C1 segment of cervical spinal cord (tissue), 14 donors: ENCODE measurements at places on chromosomes 2 and 18.

DNA sequence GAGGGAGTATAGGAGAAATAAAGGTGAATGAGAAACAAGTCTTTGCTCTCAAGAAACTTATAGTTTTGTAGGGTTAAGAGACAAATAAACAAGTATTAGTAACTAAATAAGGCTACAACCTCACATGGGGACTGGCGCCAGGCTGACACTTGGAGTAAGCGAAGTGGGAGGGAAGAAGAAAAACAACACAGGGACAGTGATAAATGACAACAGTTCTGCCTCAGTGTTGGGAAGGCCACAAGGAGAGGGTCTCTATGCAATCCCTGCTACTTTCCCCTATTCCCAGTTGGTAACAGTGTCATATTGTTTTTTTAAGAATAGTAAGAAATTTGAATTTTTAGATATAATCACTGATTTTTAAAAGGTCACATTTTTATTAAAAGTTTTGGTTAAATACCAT is 4.0 kb downstream of the APLF start:
- DNase-seq, result no peak

DNA sequence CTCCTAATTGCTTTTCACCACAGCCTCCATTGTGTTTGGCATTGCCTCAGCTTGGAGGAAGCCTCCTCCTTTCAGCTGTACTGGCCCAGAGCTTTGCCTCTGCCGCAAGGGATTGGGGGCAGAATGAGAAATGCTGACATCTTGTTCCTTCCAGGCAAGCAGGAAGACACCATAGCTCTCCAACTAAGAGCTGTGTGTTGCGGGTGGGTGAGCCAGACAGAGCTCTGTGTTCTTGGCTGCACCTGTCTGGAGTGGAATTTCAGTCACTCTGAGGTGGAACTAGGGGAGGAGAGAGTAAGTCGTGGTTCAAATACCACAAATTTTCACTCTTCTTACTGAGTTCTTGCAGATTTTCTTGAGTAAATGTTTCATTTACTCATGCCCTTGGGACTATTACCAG is 36.6 kb upstream of the KCNF1 start:
- DNase-seq, result no peak

DNA sequence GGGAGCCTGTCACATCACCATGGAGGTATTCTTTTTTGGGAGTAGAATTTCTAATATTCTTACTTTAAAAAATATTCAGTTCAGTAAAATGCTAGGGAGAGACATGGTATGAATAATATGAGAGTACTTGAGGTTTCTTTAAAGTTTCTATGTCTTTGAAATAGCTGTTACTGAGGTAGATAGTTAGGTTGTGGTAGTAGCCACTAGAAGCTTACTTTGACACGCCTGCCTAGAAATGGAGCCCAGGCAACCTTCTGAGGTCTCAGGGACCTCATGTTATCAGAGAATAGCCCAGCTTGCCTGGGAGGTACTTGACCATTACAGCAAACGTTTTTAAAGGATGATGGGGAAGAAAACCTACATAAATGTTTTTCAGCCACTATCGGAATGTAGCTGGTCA is 131.2 kb downstream of the AGPS start:
- DNase-seq, result no peak

DNA sequence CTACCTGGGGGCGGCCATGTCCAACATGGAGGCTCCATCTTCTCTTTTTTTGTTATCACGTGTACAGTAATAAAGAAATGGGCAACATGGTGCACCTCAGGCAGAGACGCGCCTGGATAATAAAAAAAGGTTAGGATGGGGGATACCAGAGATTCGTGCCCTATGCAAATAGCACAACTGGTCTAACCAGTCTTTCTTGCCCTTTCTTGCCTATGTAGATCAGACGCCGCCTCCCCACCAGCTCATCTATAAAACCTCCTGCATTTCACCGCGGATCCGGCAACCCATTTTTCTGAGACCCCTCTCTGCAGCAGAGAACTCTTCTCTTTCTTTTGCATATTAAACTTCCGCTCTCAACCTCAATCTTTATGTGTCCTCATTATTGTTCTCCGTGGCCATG is 68.7 kb downstream of the MYL12B start:
- DNase-seq, result no peak

DNA sequence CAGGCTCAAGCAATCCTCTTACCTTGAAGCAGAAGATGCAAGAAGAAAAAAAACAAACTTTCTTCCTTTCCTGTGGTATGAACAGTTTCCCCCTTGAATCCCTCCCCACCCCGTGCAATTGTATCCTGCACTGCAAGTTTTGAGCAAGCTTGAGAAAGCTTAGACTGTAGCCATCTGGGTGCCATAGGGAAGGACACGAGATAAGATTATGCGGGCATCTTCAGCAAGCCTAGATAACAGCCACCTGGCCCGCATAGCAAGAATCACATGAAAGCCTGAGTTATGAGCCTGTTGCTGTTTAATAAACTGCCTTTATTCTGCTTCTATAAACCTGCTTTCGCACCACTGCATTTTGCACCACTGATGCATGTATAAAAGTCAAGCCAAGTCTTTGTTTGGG is 27.3 kb upstream of the CDCA7 start:
- no peak for DNase-seq

DNA sequence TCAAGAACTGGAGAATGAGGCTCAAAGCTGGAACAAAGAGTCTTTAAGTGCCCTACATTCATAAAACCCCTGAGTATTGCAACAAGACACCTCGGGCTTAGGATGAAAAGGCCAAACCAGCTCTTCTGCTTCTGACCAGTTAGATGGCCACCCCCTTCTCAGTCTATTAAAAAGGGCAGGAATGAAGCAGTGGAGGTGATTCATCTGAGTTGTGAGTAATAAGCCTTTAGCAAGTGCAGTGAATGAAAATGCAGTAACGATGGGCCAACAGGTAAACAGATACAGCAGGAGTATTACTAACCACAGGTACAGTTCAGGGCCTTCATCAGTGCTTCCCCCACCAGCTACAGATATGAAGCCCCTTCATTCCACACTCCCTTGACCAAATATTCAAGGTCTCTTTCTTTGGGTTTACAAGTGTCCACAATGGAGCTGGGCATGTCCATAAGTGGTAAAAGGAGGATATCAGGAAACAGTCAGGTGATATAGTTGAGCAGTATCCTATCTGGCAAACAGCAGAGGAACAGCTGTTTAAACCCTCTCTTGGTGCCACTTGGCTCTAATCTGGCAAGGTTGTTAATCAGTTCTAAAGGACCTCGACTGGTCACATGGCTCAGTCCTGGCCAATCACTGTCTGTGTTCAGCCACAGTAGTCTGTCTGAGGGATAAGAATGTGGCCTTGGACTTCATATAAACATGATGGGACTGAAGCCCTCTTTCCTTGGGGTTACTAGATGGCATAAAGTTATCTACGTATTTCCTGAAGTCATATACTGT is 17.8 kb downstream of the SERPINB13 start:
- no peak for DNase-seq

DNA sequence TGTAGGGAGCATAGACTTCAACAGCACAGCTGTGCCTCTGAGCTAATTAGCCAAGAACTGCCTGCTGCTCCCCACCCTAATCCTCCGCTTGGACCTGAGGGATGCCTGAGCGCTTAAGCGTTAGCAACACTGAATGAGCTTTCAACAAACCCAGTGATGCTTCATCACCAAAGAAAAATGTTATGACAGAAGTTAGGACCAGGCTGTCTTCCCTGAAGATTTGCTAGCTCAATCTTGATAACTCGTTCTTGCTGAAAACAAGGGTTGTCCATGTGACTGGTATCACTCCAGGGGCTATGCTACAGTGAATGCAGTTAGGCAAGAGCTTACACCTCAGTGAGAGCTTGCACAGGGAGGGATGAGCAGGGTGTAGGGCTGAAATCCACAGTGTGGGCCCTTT is 190.7 kb upstream of the SIX2 start:
- no peak for DNase-seq

DNA sequence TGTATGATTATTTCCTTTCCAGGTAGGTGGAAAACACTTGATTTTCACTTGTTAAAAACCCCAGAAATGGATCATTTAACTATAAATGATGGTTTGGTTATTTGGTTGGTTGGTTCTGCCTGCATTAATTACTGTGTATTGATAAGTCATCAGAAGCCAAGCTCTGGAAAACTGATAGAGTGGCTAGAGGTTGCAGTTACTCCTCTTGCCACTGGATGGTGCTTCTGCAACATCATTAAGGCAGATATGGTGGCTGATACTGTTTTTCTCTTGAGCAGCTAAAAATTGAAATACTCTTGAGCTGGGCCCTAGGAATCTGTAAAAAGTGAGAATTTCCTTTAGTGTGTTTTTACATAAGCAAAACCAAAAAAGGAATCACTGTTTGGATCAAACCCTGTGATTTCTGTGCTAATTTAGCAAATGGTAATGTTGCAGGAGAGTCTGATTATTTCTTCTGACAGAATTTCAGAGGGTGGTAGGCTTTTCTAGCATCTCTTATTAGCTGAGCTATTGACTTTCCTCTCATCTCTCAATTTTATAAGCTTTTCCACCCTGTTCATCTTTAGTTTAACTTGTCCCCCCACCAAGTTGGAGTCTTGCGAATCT is 54.3 kb downstream of the RAB10 start:
- DNase-seq, result no peak

- no peak for DNase-seq
These were observed 108.5 kb upstream of the ID2 start for GRCh38 chr2:8573234-8573941.

GRCh38 chr18:11851806-11852337 is 659 bp downstream of the CHMP1B start:
- peak; percentile 51 for DNase-seq

- DNase-seq, result no peak
These were observed 966 bp upstream of the OXER1 start for GRCh38 chr2:42764901-42765300.

GRCh38 chr2:169716938-169717690 is 16.5 kb upstream of the KLHL23 start:
- DNase-seq, result no peak

DNA sequence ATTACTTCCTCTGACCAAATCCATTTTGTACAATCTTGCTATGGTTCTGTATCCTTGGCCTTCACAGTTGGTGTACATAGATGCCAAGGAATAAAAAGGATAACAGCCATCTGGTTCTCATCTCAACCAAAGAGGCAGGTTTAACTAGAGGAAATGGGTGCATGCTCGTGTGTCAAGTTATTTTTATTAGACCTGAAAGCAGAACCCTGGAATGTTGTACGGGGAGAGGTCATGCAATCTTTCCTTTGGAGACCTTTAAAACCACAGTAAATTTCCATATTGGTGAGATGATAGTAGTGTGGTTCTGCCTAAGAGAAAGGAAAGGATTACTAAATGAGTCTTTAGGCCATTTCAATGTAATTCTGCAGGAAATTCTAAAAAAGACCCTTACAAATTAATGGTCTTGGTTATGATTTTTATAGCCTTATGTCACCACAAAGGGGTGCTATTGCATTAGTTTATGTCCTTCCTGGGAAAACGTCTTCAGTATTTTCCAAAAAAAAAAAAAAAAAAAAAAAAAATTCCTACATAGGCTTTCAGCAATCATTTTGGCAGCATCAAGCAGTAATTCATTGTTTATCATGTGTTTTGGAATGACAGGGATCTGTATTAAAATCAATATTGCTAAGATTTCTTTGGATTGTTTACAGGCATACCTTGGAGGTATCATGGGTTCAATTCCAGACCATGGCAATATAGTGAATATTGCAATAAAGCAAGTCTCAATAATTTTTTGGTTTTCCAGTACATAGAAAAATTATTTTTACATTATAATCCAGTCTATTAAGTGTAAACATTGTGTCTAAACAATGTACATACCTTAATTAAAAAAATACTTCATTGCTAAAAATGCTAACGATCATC is 270.8 kb downstream of the NYAP2 start:
- no peak for DNase-seq

- no peak for DNase-seq
These were observed 6.1 kb downstream of the GPR39 start for GRCh38 chr2:132422736-132423135.

DNA sequence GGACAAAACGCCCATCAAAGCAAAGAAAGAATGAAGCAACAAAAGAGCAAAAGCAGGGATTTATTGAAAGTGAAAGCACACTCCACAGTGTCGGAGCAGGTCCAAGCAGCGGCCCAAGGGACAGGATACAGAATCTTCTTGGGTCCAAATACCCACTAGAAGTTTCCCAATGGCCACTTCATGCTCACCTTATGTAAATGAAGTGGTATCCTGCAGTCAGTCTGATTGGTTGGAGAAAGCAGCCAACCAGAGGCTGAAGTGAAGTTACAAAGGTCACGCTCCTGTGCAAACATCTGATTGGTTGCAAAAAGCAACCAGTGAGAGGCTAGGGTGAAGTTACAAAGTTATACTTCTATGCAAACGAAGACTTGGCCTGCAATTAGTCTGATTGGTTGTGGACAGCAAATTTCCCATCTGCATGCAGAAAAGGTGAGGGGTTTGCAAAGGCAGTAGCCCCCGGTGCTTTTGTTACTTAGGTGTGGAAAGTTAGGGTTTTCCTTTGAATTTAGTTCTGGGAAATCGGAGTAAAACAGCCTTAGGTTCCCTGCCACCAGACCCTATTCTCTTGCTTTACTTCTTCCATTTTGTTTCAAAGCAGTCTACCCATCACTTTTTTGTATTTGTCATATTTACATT is 12.9 kb downstream of the DUSP19 start:
- DNase-seq, result no peak

DNA sequence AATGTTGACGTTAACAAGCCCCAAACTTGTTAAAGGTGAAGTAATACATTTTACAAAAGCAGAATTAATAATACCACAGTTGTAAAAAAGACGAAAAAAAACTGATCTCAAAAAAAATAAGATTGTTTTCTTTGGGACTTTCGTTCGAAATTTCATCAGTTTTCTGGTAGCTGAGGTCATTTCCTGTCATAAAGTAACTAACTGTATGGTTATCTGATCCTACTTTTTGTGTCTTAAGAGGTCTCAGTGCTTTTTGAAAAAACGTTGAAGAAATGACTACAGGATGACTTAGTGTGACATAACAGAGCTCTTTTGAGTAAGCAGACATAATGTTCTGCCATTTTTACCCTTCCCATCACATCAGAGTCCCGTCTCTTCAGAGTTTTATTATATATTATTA is 79.3 kb downstream of the BIRC6 start:
- no peak for DNase-seq

DNA sequence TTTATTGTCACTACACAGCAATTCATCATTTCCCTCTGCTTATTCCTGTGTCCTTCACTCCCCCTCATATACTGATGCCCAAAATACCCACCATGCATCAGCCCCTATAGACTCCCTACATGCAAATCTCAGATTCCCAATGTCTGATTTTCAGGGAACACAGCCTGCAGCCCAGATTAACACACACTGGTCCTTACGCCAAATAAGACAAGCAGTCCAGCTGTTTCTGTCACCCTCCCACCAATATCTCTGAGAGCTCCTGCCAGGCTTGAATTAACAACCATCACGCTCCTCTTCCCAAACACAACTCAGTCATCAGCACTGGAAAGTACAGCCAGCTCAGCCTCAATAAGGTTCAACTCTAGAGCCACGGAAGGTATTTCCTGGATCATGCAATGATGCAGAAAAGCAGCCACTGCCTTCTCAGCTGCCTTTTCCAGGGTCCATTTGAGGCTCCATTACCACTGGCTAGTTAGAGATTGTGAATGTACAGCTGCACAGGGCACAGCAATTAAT is 39.0 kb upstream of the SLC35F5 start:
- no peak for DNase-seq

GRCh38 chr2:183059561-183059960 is 19.0 kb upstream of the DUSP19 start:
- DNase-seq, result no peak

GRCh38 chr2:25617948-25618646 is 55.3 kb downstream of the DTNB start:
- no peak for DNase-seq
